ENCODE measurements at places on chromosomes 7 and 10.

- no peak for DNase-seq
Observed at GRCh38 chr7:22841954-22842353, 19.3 kb upstream of the TOMM7 start.

GRCh38 chr7:187227-187927, 5.0 kb upstream of the FAM20C start:
- no peak for DNase-seq

DNA sequence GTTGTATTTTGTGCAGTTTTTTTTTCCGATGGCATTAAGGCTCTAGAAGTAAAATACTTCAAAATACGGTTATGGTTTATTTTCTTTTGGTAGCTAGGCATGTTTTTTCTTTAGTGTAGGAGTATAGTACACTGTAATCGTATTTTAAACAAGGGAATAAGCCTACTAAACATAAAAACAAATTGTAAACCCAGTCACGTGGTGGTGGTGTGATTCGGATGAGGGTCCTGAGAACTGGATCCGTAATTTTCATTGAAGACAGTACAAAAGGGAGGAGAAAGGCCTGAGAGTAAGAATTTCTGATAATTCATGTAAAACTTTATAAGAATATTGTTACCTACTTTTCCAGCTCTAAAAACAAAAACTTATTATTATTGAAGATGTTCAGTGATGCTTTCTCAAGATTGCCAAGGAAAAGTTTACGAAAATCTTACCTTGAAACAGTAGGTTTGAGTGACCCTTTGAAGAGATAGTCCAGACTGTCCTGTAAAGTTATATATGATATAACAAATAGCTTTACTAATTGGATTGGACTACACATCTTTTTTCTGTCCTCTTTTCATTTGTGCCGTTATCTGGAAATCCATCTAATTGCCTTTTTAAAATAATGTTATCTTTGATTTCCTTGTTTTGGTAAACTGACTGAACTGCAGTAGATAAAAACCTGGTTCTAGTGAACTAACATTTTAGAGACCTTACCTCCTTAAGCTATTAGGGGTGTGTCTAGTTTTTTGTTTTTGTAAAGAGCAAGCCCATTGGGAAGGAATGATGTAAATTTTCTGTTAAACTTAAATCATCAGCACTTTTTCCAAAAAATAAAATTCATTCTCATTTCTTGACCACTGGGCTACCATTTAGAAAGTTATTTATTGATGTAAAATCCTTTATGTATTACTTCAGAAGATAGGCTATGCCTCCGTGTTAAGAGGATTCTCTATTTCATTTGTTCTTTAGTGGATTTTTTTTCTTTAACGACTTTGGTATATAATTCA, 1.0 kb upstream of the PBLD start:
- DNase-seq = no peak

- DNase-seq = no peak
Observed at GRCh38 chr7:19772306-19772705, 1.1 kb downstream of the TMEM196 start.

DNA sequence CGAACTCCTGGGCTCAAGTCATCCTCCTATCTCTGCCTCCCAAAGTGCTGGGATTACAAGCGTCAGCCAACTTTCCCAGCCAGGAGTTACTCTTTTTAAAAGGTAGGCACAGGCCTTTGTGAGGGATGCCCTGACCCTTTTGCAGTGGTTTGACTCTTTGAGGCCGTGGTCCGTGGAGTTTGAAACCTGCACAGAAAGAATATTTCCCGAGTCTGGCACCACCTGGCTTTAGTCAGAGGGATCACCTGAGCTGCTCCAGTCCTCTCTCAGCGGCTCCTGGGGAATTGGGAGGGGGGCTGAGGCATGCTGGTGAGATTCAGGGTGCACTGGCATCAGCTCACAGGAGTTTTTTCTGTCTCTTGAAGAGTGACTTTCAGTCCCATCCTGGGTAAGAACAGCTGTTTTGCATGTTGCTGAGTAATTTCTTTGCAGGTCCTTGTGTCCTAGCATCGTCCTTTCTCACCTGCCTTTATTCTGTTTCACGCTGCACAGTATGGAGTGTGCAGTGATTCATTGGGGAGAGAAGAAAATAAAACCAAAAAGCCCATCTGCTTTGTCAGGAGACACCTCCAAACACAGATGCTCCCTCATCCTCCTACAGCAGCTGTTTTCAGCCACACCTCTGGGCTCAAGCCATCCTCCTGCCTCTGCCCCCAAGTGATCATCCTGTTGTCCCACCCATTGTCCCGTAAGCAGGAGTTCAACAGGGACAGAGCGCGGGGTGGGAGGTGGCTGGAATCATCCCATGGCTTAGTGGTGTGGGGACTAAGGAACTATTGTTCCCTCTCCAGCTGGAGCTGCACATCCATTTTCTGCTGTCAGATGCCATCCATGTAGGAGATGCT, 284.7 kb downstream of the CAMK1D start:
- DNase-seq = no peak

- DNase-seq = no peak
Observed at GRCh38 chr10:131946321-131946751, 35.4 kb downstream of the BNIP3 start.

- DNase-seq = no peak
Observed at GRCh38 chr10:62088786-62089185, 179.9 kb downstream of the RTKN2 start.

DNA sequence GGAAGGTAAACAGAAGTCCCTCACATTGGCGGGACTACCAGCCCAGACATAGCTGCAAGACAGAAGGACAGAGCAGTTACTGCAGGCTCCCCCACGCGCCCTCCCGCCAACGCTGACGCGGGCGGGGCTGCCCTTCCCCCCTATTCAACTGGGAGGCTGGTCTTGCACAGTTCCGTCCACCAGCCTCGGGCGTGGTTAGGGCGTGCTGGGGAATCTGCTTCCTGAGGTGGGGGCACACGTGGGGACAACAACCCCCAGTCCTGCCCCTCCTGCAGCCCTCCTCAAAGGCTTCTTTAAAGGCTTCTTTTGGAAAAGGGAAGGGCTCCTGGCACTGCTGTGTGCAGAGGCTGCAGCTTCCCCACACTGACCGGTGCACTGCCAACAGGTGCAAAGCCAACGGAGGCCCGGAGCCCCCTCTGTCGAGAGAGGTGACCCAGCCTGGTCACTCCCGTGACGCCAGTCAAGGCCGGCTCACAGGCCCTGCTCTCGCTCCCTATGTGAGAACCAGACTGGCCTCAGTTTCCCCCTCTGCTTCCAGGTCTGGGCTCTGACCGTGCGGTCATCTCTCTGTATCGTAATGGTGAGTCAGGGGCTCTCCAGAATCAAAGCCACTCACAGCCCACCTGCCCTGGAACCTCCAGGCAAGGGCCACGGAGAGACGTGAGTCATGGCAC, 126.0 kb downstream of the EBF3 start:
- DNase-seq = no peak

- DNase-seq = no peak
Observed at GRCh38 chr7:43034535-43035002, 77.9 kb upstream of the HECW1 start.

- no peak for DNase-seq
Observed at GRCh38 chr7:137950263-137950621, 51.6 kb downstream of the CREB3L2 start.

DNA sequence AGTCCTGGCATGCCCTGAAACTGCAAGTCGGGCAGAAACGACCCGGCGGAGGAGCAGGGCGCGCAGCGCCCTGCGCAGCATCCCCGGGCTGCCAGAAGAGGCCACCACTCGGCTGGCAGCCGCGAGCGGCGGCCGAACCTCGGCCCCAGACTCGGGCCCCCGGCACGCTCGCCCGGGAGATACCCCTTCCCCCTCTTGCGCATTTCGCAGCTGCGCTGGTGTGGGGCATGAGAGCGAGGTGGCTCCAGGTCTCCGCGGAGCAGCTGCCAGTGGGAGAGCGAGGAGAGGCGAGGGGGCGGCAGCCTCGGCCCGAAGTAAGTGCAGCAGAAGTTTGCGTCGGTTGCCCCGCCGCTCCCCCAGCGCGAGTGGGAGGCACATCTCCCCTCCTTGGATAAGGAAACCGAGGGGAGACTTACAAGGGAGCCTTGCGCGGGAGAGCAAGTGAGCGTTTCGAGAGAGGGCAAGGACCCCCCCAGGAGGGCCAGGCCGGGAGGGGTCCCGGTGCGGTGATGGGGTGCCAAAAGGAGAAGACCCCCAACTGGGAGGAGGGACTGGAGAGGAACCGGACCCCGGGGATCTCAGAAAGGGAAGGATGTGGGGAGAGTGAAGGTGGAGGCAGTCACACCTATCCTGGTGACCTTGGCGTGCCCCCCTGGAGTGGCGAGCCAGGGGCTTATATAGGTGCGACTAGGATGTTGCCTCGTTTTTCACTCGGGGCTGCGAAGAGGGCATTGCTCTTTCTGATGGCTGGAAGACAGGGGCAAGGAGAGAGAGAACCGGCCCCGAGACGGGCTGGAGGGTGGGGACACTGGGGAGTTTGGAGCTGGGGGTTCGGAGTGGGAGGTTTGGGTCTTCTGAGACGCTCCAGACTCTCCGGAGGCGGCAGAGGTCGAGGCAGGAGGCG, 256.3 kb downstream of the OTUD1 start:
- DNase-seq = no peak

DNA sequence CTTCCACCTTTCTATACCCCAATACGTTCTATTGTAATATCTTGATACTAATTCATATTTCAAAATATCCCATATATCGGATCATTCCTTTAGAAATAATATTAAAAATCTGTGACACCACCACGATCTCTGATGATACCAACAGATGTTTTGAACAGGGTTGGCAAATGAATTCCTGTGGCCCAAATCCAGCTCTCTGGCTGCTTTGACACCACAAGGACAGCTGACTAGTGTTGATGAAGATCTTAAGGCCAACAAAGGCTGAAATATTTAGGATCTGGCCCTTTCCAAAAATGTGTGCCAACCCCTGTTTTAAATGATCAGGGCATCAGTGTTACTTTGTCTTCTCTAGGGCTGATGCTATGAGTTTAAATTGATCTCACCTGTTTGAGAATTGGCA, 380.7 kb upstream of the PFKP start:
- no peak for DNase-seq

DNA sequence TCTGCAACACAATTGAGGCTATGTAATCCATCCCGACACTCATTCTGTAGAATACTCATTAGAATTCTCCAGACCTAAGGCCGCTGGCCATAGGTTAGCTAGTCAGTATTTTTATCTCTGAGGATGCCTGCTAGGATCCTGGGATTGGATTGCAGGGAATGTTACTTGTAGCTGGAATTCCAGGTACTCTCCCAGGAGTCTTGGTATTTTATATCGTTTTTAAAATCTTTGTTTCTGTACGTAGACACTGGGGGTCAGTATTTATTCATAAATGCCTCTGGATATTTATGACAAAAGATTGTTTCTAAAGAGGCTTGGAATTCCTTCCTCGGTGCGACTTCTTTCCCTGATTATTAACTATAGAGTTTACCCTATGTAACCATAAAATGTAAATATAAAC, 40.1 kb downstream of the BPGM start:
- no peak for DNase-seq

DNA sequence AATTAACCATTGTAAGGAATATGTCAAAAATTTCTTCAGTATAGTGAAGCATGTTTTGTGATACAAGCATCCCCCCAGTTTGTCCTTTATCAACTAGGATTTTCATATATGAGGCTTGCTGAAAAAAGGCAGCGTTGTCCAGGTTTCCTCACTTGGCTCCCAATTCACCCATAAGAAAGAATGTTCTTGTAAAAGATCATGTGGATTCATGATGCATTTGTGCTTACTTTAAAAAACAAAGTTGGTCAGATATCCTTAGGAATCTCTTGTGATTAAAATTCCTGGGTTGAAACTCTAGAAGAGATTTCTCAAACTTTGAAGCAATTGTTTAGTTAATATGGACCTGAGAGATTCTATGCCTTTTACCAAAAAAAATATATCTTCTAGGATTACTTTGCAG, 181.8 kb downstream of the KIAA1217 start:
- no peak for DNase-seq

- DNase-seq = no peak
Observed at GRCh38 chr7:137306748-137307147, 36.8 kb downstream of the PTN start.

GRCh38 chr10:29105516-29106215, 183.2 kb upstream of the LYZL1 start:
- DNase-seq = no peak

DNA sequence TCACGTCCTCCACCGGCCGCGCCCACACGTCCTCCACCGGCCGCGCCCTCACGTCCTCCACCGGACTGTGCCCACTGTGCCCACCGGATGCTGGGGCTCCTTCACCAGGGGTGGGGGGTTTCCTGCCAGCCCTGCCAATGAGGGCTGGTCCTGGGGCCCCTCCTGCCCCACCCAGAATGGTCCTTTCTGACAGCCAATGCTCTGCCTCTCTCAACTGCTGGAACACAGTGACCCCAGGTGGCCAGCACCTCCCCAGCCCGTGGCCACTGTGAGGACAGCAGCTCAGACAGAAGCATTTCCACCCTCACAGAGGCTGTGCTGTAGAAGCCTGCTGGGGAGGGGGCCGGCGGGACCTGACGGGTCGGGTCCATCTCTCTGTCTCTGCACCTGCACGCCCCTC, 90.1 kb upstream of the DNAAF5 start:
- DNase-seq = no peak

DNA sequence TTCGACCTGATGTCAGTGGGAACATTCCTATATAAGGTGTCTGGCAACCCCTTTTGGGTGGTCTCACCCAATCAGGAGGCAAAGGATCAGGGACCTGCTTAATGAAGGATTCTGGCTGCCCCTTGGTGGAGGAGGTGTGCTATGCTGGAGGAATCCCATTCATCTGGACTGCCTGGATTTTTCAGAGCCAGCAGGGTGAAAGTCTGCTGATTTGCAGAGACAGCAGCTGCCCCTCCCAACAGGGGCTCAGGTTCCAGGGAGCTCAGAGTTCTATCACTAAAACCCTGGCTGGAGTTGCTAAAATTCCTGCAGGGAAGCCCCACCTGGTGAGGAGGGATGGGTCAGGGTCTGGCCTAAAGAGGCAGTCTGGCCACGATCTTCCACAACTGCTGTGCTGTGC, 398.5 kb upstream of the CNTNAP2 start:
- no peak for DNase-seq

DNA sequence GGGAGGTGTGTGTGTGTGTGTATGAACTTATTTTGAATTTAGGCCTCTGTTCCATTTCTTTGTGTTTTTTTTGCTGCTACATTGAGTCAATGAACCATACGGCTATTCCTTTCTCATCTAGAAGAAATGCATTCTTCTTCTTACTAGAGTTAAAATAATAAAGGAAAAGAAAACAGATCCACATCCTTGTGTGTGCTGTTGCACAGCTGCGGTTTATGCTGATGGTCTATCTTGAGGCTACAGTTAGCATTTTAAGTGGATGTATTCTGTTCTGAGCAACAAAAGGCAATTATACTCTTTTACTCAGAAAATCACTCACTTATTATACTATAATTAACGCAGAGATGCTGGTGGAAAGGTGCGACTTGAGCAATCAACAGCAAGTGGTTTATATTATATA, 615.0 kb upstream of the MBL2 start:
- no peak for DNase-seq

- DNase-seq = no peak
Observed at GRCh38 chr10:94092848-94093247, 99.1 kb downstream of the PLCE1 start.

GRCh38 chr10:124992462-124993344, 50.8 kb downstream of the ZRANB1 start:
- peak; percentile 76 for DNase-seq
